CD4-positive, CD25-positive, alpha-beta regulatory T cell (primary cell): ENCODE measurements at places on chromosomes 4 and X. TPM values are rescaled to one million over a fixed set of nuclear protein-coding genes. Genes with fewer than 3 reads are reported as not detected.

YY2 gene
- 0.67 TPM for total RNA-seq

SOWAHB gene
- total RNA-seq, result not detected

SSX4 gene
- not detected for total RNA-seq

ART3 gene
- not detected for total RNA-seq

GC gene
- not detected for total RNA-seq

PAGE2B gene
- total RNA-seq, result not detected

CDKL2 gene
- 0.30 TPM for total RNA-seq

ENAM gene
- not detected for total RNA-seq

PPARGC1A gene
- not detected for total RNA-seq

HPGDS gene
- 0.39 TPM for total RNA-seq

DDX53 gene
- total RNA-seq, result not detected

GPR173 gene
- total RNA-seq, result not detected

CT45A6 gene
- total RNA-seq, result not detected

SUPT20HL2 gene
- total RNA-seq, result not detected

PRRG1 gene
- not detected for total RNA-seq

PHKA2 gene
- 33.8 TPM for total RNA-seq

GIMD1 gene
- total RNA-seq, result not detected

GSX2 gene
- total RNA-seq, result not detected

LRPAP1 gene
- total RNA-seq, result 99.2 TPM

PPP1R2C gene
- total RNA-seq, result 32.2 TPM

SH3D19 gene
- not detected for total RNA-seq

STATH gene
- total RNA-seq, result not detected

SULT1B1 gene
- total RNA-seq, result 4.4 TPM

NWD2 gene
- not detected for total RNA-seq

TRIM75 gene
- not detected for total RNA-seq

COX7B2 gene
- total RNA-seq, result not detected

SLC6A14 gene
- not detected for total RNA-seq

C1GALT1C1 gene
- 6.1 TPM for total RNA-seq

UGT2B11 gene
- total RNA-seq, result not detected

MAGEA3 gene
- total RNA-seq, result not detected

FABP2 gene
- not detected for total RNA-seq

FRMD7 gene
- total RNA-seq, result not detected

GAGE12F gene
- not detected for total RNA-seq

FMR1NB gene
- total RNA-seq, result not detected

AMER1 gene
- total RNA-seq, result 3.1 TPM

FREM3 gene
- 0.25 TPM for total RNA-seq

CXCL5 gene
- total RNA-seq, result 0.59 TPM

MAGEC2 gene
- not detected for total RNA-seq

OPRPN gene
- not detected for total RNA-seq

SRPX gene
- total RNA-seq, result not detected
